NAMALWA (cell line): ENCODE measurements at places on chromosomes 1 and 21.
A peak's percentile ranks its signal among the peaks of the same experiment; 100 is the strongest.

DNA sequence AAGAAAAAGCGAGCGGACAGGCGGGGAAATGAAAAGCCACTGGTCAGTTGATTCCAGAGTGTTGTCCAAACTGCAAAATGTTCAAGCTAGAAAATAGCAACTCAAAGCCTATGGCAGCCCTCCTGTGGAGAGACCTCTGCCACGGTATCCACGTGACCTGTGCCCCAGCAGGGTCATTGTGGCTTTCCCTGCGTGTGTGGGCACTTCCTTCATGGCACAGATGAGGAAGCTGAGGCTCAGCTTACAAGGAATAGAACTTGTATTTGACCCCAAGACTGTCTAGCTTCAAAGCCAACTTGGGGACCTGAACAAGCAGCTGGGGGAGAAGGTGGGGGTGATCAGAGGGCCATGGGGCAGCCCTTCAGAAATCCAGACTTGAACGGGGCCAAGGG, 15.6 kb upstream of the PLEKHG5 start:
- no peak for DNase-seq

DNA sequence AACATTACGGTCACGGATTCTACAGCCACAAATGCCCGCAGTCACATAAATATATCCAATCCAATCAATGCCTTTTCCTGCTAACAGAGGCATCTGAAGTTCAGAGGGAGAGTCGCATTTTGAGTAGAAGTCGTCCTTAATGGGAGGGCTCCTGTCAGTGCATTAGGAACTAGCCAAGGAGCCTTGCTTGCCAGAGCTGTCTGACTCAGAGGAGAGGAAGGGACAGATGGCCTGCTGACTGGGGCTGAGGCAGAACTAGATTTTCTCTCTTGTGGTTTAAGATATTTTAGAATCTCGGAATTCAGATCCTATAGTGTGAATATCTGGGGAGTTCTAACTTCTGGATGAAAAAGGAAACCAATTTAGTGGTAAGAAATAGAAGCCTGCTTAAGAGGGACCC, 10.6 kb downstream of the XKR8 start:
- DNase-seq: no peak

DNA sequence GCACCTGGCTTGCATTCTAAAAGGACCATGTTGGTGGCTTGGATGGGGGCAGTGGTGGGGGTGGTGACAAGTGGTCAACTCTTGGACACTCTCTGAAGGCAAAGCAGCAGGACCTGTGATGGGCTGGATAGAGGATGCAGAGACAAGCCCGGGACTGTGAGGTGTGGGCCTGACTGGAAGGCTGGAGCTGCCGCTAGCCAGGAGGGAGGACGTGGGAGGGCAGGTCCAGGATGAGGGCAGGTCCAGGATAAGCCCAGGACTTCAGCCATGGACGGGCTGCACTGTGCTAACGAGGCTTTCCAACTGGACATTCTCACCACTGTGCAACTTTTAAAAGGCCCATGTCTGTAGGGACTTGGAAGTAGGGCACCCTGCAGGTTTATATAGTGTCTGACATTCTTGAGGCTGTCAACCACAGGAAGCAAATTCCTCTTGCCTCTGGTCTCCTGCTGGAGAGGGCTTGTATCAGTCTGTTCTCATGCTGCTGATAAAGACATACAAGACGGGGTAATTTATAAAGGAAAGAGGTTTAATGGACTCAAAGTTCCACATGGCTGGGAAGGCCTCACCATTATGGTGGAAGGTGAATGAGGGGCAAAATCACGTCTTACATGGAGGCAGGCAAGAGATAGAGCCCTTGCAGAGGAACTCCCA, 8.3 kb upstream of the C1orf167 start:
- no peak for DNase-seq

GRCh38 chr1:226575739-226576378, 27.3 kb downstream of the STUM start:
- no peak for DNase-seq

DNA sequence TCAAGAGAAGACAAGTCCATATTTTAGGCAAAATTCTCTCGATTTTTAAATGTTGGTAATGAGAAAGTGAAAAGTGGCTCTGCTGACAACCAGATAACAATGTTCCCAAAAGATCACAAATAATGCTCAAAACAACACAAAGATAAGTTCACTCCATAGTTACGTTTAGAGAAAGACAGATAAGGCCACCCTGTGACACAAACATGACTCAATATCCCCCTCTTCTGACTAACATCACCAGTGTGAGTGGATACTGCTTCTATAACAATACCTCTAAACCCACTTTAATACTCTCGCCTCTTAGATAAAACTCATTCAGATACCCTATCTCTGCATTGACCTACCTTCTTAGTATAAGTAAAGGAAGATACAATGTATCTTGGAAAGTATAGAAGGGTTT, 51.2 kb upstream of the RGS7 start:
- DNase-seq: peak; percentile 22

DNA sequence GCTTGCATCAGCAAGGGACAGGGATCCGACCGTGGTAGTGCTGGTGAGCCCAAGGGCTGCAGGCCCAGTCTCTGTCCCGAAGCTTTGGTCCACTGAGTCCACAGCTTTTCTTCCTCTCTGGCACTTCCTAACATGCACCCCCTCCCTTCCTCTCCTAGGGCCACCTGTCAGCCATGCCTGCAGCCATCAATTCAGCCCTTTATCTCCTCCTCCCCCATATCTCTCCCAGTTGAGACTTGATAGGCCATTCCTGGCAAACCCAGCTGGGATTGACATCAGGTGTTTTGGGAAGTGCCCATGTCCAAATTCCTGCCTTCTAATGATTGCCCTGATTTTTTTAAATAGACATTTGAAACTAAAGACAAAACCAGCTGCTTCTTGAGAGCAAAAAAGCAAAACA, 25.6 kb downstream of the HLX start:
- DNase-seq: no peak

DNA sequence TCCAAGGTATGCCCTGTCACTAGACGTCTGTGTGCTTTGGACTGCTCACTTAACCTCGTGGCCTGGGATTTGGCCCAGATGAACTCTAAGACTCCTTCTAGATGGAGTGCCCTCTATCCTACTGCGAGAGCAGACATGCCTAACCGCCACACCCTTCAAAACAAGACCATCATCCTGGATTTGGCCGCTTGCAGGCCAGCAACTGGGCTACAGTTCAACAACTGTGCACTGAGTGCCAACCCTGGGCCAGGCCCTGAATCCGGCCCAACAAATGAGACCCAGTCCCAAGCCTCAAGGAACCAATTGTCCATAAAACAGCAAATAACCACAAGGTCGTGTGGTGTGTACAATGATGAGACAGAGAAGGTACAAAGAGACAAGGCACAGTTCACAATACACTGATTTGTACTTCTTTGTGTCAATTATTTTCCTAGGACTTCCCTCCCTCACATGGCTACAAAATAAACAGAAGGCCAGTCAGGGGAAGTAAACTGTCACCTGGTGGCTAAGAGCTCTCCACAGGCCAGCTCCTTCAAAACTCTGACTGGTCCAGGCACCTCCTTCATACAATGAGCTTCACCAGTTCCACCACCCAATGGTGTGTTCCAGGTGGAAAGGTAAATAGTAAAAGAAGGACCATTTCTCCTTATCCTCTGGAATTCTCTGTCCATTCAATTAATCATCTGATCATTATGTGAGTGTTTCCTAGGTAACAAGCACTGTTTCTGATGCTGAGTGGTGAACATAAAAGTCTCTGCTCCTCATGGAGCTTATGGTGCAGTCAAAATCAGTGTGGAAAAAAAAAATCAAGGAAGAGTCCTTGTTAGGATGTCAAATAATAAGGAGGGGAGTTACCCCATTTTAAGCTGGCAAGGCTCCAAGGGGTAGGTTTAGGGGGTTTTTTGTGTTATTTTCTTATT, 60.4 kb downstream of the CAPZB start:
- DNase-seq: no peak

- no peak for DNase-seq
These were observed 648.2 kb upstream of the NEGR1 start for GRCh38 chr1:72930528-72930927.
